ENCODE measurements at places on chromosomes 7 and 10.

DNA sequence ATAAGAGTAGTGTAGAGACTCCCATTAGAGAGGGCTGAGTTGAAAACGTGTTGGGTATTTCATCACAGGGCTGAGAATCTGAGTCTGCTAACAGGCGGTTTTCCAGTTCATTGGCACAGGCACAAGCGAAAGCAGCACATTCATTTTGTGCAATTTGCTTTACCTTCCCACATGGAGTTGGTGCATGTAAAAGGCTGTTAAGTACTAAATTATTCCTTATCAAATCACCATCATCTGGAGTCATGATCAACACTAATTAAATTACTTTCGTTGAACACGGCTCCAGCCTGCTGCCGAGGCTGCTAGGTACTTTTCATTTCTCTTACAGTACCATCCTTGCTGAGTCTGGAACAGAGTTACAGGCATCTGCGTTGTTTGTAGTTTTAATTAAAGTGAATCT is 43.8 kb downstream of the ETV1 start:
- DNase-seq, result no peak

GRCh38 chr7:7799138-7799537 is 80.7 kb upstream of the RPA3 start:
- DNase-seq, result peak; percentile 70

DNA sequence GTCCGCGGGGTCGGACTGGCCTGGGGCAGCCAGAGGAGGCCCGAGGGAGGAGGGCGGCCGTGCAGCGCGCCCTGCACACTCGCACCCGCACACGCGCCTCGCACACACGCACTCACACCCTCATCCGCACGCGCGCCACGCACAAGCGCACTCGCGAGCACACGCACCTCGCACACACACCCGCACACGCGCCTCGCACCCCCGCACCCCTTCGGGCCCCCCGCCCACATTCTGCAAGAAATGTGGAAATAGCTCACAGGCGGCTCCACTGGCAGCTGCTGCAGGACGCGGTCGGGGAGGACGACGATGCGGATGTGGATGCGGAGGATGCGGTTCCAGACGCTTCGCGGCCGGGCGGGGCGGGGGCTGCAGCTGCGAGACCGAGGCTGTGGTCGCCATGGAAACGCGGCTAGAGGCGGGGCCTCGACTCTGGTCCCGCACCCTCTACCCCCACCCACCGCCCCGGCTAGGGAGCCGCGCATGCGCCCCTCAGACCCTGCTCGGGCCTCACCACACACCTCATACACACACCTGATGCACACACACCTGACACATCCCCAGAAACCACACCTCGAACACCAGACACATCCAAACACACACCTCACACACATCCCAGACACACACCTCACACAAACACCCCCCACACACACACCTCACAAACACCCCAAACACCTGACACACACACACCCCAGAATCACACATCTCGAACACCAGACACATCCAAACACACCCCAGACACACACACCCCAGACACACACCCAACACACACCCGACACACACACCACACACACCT is at the start of gene CALY:
Gene CALY (minus strand): TSS at position 320 of the 793 bp plus-strand sequence. CDS start 7,907 bp downstream, outside the sequence.
- DNase-seq, result no peak

DNA sequence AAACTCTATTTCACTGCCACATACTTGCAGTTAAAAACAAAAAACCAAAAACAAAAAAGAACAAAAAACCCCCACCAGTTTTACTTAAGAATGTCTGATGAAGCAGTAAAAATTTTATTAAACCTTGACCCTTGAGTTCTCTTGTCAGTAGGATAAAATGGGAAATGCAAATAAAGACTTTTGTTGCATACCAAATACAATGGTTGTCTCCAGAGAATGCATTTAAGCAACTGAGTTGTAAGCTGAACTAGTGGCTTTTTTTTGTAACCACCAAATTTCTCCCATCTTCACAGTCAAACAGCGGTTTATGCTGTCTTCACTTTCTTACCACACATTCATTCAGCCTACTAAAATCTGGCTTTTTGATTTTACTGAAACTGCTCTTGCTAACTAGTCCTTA is 3.1 kb downstream of the SYPL1 start:
- no peak for DNase-seq

DNA sequence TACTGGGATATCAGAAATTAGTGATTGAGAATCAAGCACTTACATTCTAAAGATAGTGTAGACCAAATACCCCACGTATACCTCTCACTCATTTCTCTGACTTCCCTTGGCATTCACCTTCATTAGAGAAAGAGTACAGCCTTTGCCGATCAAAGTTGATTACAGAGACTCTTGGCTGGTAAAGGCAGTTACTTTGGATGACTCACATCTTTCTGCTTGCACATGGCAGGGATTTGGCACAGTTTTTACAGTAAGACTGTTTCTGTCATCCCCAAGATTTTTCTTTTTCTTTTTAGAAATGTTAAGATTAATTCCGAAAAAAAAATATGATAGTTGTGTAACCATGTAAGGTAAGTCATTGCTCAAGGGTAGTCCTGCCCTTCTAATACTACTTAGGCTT is 143.0 kb downstream of the TSPAN12 start:
- DNase-seq, result peak; percentile 3

DNA sequence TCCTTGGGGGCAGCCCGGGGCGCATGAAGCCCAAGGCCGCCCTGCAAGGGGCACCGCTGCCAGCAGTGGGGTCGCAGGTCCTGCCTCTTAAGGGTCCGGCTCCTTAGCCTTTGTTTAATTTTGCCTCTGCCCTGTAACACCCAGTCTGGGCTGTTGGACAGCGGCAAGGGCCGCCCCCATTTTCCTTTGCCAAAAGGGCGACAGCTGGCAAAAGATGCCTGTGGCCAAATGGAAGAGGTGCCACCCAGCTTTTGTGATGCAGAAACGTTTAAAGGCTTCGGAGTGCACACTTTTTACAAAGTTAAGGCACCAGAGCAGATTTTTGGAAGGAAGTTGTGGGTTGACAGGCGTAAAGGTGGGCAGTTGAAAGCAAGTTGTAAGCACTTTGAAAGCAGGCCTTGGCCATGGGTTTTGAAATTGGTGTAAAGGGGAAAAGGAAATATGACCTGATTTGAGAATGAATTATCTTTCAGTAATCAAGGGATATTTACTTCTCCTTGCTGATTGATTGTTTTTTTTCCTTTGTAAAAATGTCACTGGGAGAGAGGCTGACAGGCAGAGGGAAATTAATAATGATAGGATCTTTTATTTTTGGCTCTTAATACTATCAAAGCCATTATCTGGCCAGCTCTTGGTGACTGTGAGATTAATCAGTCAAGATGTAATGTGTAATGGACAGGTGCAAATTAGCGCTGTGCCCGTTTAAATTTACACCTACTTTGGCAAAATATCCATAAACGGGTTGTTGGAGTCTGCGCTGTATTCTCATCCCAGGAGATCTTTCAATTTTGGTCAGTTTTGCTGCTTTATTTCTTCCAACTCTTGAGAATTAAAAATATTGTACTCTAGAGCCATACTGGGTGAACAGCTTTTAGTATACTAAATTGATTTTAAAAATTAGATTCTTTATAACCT is 1.2 kb downstream of the CASD1 start:
- peak; percentile 64 for DNase-seq

DNA sequence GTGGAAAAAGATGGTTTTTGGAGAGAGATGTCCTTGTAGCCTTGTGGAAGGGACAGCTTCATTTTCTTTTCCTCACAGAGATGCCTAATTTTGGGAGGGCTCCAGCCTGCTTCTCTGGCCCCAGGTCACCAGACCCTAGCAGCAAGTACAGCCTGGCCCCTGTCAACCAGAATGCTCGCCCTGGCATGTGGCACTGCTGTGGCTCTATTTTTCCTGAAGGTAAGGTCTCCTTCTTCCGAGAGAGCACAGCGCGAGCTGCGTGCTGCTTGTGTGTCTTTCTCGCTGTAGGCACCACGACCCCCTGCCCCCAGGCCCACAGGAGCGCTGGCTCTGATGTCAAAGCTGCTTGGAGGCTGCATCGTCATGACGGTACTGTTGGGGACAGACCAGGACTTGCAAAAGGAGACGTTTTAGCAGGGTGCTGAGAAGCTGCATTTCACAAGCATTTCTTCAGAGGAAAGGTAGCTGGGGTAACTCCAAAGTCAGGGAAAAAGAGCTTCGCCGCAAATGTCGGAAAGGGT is 58.7 kb downstream of the CLEC2L start:
- no peak for DNase-seq

- DNase-seq, result no peak
Observed at GRCh38 chr7:108413337-108413736, 42.9 kb downstream of the NRCAM start.

DNA sequence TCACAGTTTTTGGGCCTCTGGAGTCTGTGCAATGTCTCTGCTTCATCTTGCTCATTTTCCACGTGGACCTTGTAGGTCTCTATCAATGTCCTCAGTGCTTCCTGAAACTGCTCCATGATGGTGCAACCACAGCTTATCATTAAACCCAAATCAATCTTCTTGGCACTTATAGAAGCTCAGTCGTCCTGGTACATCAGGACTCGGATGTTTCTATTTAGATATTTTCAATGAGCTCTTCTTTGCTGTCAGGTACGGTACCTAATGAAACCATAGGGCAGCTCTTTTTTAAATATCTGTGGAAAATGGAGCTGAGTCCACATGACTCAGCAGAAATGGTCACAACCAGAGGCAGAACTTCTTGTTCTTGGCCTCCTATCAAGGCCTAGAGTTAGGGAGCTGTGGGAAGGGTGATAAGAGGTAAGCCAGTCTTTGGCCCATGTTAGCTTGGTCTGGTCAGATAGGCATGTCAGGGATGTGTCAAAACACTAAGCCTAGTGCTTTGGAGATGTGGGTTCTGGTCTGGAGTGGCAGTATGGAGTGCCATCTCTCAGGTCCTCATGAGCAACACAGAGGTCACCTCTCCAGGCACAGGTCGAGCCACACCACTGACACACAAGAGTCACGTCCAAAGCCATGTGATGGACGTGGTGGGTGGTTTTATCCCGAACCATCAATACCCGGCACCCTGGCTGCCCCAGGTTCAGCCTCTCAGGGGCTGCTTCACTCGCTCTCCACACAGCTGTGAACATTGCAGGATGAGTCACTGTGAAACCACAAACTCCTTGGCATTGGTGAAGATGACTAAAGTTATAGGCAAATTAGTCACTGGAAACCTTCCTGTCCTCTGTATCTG is 87.0 kb downstream of the TBXAS1 start:
- DNase-seq, result peak; percentile 94
